ENCODE measurements at places on chromosomes 13 and 19.

GRCh38 chr19:41626278-41626677 is 596 bp downstream of the CEACAM4 start:
- no peak for DNase-seq

- DNase-seq, result no peak
Observed at GRCh38 chr19:7152568-7152967, 83.1 kb downstream of the ZNF557 start.

- no peak for DNase-seq
Observed at GRCh38 chr13:29159871-29160270, 339.7 kb downstream of the MTUS2 start.

- DNase-seq, result no peak
Observed at GRCh38 chr13:45607931-45608330, 7.6 kb downstream of the ERICH6B start.

- peak; percentile 84 for DNase-seq
Observed at GRCh38 chr19:7293762-7294557, at the start of gene INSR. Gene INSR (minus strand): TSS chr19:7294414. CDS start chr19:7293891, 523 bp downstream.

DNA sequence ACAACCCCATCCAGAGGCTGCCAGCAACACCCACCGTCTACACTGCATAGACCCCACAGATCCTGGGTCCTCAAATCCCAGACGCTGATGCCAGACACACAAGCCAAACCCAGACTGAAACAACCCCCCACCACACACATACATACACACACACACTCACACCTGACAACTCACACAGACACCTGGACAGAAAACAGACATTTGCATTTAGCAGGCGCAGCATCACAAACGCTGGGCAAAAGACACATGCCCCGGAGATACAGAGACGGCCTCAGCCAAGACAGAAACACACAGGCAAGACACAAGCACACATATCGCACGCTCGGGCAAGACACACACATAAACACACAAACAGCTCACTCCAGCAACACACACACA is 1.3 kb downstream of the BBC3 start:
- peak; percentile 52 for DNase-seq

GRCh38 chr19:40243181-40243580 is 16.7 kb upstream of the CCNP start:
- no peak for DNase-seq

Data from right kidney (tissue), 9 donors.